ENCODE measurements at places on chromosomes 16 and 17. TPM values are rescaled to one million over a fixed set of nuclear protein-coding genes. Genes with fewer than 3 reads are reported as not detected.

FAM20A gene
- 0.41 TPM for total RNA-seq

FOXJ1 gene
- 1.7 TPM for total RNA-seq

CLEC18B gene
- 3.4 TPM for total RNA-seq

CLDN7 gene
- 0.32 TPM for total RNA-seq

GSPT1 gene
- 74.1 TPM for total RNA-seq

KRT40 gene
- total RNA-seq, result not detected

CA5A gene
- total RNA-seq, result not detected
